NCI-H524 (cell line): ENCODE measurements at places on chromosomes 16 and 17.

GRCh38 chr17:39365242-39365641, 36.2 kb downstream of the FBXL20 start:
- DNase-seq: no peak

DNA sequence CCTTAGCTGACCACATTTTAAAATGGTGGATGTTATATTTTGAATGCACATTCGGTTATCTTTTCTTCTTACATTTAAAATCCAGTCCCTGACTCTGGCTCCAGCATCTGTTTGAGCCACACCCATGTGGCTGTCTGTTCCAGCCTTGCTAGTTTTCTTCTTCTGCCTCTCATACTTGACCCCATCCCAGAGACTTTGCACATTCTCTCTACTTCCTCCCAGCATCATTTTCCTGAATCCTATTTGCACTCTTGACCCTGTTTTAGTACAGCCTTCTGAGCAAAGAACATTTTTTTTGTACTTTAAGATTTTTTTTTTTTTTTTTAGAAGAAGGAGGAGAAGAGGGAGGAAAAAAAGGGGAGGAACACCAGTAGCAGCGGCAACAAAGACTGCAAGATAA, 23.3 kb upstream of the MAF start:
- no peak for DNase-seq

- no peak for DNase-seq
Observed at GRCh38 chr17:18102640-18103039, 5.9 kb upstream of the MYO15A start.

DNA sequence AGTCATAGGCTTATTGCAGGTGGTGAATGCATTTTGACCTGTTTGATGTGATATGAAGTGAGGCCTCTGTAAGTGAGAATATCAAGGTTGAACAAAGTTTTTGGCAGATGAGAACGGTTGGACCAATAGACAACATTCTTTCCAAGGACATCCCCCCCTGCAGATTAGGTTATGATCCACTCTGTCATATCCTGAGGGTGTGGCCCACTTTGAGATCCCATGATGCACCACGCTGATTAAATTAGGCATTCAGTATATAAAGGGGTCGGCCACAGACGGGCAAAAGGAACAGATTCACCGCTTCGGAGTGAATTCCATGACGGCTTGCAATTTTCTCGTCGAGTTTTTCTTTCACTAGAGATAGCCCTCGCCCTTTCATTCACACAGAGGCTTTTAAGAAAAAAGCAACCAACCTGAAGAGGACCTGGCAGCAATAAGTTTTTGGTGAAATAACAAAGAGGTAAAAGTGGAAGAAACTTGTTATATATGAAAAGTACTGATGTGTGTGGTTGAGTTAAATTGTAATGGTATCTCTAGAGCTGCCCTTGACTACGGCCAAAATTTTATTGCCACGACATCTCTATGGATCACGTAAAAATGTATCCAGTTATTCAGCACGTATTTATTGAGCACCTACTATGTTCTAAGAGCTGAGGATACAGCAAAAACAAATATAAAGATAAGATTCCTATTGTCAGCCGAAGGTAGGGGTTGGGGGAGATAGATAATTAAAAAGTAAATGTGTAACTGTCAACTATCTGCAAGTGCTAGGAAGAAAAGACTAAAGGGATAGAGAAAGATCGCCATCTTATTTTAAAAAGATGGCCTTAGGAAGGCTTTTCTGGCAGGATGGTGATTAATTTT, 1.7 kb upstream of the RBBP6 start:
- DNase-seq: no peak

GRCh38 chr16:66840883-66841282, 3.3 kb upstream of the CA7 start:
- no peak for DNase-seq

GRCh38 chr16:77596261-77596660, 126.1 kb upstream of the NUDT7 start:
- no peak for DNase-seq

- no peak for DNase-seq
Observed at GRCh38 chr16:4450430-4450829, 24.0 kb downstream of the NMRAL1 start.

DNA sequence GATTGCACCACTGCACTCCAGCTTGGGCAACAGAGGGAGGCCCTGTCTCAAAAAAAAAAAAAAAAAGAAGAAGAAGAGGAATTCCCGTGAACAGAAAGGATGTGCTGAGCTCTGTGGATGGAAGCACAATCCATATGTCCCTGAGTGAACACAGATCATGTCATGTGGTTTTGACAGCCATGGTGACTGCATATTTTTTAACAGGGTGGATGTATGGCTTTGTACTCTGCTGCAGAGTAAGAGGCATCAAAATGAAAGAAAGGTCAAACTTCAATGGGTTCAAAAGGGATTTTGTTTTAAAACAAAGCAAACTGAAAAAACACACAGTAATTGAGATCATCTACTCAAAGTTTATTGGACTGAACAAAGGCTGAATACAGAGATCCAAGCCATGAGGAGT, 31.5 kb downstream of the MXRA7 start:
- no peak for DNase-seq

DNA sequence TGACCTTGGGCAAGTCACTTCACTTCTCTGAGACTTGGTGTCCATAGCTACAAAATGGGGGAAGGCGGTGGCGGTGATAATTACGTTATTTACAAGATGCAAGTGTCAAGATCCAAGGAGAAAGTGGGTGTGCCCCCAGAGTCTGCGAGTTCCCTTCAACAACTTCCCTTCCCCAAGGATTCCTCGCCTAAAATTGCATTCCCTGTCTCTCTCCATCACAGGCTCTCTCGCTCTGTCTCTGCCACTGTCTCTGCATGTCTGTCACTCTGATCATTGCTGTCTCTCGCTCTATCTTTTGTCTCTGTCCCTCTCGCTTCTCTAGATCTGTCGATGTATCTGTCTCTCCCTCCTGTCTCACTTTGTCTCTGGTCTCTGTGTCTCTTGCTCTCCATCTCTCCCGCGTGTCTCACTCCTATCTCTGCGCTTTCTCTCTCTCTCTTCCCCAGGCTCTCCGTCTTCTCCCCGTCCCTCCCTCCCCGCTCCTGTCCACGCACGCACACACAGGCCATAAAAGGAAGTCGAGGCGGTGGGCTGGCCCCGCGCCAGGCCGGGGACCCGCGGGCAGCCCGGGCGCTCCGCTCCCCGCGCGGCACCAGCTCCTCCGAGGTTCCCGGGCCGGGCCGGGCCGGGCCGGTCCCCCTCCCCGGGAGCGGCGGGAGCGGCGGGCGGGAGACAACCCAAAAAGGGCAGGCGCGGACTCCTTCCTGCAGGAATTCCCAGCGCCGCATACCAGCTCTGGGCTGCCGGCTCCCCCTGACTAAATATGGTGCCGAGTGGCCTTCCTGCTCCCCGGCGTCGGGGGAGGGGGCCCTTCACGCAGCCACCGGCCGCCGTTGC, 1.1 kb upstream of the MYH11 start:
- DNase-seq: no peak

DNA sequence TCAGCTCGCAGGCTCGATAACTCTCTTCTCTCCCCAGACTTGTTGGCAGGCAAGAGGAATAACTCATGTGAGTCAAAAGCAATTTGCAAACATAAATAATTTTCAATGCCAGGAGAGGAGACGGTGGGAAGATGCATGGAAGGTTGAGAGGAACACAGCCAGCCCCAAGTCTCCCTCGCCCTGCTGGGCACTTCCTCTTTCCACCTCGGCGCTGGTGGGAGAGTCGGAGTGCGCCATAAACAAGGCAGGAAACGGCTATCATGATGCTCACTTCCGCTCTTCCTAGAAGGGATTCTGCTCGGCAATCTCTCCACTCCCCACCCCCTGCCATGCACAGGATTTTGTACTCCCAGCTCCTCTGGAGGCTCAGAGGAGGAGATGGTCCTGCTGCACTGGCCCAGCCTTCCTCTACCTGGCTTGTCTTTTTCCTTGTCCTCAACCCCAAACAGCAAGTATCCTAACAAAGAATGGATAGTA, 13.0 kb downstream of the CBX4 start:
- DNase-seq: no peak

- DNase-seq: no peak
Observed at GRCh38 chr16:71453036-71453435, 9.0 kb downstream of the ZNF23 start.
